ENCODE measurements at places on chromosomes 2 and 18. TPM values are rescaled to one million over a fixed set of nuclear protein-coding genes. Genes with fewer than 3 reads are reported as not detected.

DNA sequence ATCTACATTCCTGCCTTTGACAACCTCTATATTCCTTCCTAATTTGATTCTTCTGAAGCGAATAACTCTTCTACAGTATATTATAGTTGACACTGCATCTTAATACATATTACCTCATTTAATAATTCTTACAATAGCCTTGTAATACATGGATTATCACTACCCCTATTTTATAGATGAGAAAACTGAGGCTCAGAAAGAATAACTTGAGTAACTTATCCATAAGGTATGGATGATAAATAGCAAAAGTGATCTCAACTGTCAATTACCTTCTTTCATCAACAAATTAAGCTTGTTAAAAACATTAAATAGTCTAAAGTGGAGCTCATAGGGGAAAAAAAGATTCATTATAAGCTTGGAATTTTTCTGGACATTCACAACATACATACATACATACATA, 4.6 kb downstream of the VPS54 start:
- no peak for DNase-seq

Gene MRO
- polyA plus RNA-seq, result 1.5 TPM

DNA sequence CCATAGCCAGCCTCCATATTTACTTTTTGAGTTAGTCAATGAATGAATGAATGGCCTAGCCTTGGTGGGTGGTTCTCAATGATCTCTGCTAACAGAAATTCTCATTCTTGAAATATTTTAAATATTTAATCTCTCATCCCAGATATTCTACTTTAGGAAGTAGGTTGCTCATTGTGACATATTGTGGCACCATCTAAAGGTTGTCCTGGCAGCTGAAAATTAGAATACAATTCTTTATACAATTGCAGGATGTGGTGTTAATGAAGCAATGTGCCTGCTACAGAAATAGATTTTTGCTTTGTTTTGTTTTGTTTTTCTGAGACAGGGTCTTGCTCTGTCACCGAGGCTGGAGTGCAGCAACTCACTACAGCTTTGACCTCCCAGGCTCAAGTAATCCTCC, 35.8 kb downstream of the SCG2 start:
- no peak for DNase-seq

GRCh38 chr2:9782197-9782719, 61.0 kb upstream of the TAF1B start:
- no peak for DNase-seq

DNA sequence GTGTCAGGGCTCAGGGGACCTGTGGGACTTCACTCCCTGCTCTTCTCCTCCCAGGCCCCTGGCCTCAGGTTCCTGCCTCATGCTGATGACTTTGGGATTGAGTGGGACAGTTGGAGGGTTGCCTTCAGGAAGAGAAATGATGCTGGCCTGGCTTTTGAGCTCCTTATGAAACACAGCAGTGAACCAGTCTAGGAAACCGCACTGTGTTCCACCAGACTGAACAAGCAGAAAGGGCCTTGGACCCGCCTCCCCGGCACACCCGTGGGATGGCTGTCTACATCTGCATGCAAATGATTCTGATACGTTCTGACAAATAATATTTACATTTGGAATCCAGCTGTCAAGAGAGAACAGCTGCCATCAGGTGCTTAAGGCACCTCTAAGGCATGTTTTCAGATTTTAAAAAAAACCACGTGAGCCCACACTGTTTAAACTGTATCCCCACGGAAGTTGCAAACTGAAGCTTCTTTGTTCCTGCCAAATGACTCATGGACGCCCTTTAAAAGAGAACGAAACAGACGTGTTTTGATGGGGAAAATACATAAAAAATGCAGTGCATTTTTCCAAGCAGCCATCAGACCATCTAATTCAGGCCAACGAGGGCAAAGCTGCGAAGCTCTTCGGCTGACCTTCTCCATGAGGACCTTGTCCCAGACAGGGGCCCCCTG, 27.6 kb upstream of the ASAP2 start:
- no peak for DNase-seq

Gene FTCDNL1
- polyA plus RNA-seq, result 2.2 TPM

DNA sequence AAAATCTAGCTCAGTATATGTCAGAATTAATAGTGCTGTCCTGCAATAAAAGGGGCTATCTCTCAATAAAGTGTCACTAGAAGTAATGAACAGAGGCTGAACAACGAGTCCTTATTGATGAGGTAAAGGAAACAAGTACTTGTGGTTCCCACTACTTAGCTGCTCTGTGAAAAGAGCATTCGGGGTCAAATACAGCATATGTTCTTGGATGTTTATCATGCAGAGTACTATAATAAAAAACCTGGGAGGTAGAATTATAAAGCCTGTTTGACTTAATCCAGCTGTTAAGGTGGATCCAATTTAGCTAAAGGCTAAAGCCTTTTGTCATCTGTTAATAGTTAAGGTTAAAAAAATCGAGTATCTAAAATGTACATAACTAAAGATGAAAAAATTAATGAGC, 32.4 kb downstream of the SLC35F5 start:
- no peak for DNase-seq

Gene RAB6C
- polyA plus RNA-seq, result 0.05 TPM

DNA sequence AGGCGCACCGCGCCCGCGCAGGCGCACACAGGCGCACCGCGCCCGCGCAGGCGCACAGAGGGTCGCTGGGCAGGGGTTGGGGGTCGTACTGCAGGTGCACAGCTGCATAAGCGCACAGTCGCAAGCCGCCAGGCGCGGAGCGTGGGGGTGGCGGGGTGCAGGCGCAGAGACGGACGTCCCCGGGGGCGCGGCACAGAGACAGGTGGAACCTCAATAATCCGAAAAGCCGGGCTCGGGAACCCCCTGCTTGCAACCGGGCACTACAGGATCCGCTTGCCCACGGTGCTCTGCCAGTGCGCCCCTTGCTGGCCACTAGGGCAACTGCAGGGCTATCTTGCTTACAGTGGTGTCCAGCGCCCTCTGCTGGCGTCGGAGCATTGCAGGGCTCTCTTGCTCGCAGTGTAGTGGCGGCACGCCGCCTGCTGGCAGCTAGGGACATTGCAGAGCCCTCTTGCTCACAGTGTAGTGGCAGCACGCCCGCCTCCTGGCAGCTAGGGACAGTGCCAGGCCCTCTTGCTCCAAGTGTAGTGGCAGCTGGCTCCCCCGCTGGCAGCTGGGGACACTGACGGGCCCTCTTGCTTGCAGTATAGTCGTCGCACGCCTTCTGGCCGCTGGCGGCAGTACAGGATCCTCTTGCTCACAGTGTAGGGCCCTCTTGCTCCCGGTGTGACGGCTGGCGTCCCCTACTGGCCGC, 34.9 kb downstream of the FAM110C start:
- DNase-seq, result no peak

DNA sequence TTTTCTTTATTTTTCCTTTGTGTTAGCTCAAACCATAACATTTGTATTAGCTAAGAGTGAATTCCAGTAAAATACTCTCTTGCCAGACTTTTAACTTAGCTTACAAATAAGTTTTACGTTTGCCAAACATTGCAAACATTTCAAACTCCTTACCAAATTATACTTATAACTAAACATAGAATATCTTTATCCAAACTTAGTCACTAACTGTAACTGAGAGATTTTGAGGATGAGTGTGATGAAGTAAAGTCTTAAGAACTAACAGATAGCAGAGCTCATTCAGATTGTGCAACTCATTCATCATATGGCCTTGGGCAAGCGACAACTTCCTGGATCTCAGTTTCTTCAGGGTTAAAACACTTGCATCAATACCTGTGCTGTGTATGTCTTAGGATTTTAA, 533.7 kb downstream of the TDRD15 start:
- no peak for DNase-seq

DNA sequence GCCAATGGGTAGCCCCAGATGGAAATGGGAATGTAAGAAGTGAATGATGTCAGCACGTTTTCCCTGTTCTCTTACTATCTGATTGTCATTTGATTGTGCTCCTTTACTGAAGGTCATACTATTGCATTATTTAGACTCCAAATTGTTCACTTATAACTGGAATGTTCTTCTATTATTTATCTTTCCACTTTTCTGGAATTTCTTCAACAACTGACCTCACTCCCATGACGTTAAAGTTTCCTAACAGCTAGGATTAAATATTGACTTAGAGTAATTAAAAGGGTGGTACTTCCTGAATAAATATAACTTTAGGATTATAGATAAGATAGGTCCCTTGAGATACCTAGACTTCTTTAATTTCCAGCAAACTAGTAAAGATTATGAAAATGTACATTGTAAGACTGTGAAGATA, 10.9 kb upstream of the GULP1 start:
- DNase-seq, result no peak

DNA sequence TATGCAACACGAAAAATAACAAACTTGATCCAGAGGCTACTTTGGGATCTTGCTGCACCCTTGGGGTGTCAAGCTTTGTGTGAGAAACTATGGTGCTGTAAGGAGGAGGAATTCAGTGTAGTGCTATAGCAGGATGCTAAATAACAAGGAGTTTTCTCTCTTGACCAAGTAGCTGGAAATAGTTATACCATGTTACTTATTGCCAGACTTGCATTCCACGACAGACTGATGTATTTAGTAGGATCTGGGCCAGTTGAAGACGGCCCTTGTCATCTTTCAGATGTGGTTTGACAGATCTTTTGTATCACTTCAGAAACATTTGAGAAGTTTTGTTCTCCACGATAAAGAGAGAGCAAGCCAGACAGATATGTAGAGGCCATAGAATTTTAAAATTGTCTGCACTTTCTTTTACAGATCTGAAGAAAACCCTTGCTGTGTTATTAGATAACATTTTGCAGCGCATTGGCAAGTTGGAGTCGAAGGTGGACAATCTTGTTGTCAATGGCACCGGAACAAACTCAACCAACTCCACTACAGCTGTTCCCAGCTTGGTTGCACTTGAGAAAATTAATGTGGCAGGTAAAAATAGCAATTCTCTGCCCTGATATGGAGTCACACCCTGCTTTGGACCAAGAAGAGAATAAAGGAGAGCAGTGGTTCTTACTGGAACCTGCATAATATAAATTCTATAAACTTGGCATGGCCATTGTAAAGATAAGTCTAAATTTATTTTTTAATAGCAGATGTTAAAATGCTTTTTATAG, 16.3 kb downstream of the MGAT5 start:
- no peak for DNase-seq

DNA sequence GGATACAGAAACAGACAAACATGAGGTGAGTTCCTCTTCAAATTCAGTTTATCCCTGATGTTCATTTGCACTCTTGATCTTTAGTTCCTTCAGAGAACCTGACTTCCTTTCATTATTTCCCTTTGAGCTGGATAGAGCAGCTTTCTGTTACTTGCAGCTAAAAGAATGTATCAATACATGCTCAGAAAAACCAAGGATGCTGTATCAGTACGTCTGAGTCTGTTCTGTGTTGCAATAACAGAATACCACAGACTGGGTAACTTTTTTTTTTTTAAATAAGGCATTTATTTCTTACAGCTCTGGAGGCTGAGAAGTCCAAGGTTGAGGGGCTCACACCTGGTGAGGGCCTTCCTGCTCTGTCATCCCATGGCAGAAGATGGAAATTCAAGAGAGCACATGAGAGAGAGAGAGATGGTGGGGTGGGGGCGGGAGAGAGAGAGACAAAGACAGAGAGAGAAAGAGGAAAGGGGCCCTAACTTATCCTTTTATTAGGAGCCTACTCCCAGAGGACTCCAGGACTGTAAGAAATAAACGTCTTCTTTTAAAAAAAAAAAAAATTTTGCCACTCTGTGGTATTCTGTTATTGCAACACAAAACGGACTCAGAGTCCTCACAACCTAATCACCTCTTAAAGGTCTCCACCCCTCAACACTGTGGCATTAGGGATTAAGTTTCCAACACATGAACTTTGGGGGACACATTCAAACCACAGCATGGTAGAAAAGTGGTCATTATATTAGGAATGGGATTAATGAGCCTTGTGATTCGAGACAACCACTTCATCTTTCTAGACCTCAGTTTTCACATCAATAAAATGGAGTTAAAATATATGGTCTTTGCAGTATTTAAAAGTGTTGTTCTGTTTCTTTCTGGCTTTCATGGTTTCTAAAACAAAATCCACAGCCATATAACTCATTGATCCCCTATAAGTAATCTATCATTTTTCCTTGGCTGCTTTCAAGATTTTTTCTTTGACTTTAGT, 18.4 kb upstream of the SELENOI start:
- no peak for DNase-seq

DNA sequence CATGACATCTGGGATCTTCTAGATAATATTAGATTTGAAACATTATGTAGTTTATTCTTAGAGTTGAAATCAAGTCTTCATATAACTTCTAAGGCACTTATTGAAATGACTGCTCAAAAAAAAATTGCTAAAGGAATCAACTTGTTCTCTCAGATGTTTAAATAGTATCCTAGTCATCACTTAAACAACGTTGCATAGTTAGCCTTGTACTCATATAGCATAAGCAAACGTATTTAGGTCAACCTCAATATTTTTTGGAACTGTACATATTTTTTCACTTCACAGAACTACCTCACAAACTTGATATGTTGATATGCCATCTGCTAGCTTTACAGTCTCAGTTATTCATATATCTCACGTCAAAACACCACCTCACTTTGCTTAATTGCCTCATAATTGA, 47.1 kb upstream of the CREB1 start:
- DNase-seq, result no peak

GRCh38 chr2:169849710-169850109, 22.5 kb downstream of the UBR3 start:
- DNase-seq, result no peak

- DNase-seq, result no peak
Measured at GRCh38 chr2:59786684-59787083, 766.8 kb downstream of the BCL11A start.

DNA sequence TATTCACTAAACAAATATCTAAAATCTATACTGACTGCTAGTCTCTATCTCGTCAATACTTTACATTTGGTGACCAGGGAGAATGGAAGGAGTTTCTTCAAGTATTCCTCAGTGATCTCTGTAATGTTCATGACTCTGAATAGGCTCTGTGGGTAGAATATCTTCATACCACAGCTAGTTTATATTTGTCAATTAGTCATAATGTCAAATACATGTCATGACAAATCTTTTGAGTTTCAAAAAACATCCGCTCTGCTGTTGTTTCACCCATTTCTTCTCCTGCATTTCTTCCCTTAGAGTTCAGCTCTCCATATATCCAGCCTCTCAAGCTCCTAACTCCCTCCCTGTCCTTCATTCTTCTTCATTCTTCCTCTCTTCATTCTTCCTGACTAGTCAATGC, 206.5 kb upstream of the FANCL start:
- no peak for DNase-seq

DNA sequence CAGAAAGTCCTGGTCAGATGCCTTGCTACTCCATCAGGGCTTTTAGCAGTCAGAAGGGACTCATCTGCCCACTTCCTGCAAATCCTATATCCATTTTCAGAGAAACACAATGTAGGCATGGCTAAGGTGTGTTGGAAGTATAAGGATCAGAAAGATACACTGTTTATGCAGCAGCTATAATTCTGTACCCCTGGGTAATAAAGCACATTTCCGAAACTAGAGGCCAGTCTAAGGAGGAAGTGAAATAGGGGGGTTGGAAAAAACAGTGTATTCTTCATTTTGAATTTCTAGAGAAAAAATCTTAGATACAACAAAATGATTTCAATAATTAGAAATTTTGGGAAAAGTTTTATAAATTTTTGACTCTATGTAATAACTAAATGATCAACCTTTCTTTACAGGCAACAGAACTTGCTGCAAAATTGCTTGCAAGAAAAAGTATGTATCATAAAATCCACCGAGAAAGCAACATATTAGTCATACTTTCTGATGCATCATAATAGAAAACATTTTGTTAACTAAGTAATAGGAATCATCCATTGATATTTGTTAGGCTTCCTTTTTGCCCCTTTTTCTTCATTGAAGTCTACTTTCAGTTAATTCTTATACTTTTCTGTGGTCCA, 47.4 kb downstream of the FSIP2 start:
- DNase-seq, result no peak

Gene MYCN
- polyA plus RNA-seq, result 1.8 TPM

- no peak for DNase-seq
Measured at GRCh38 chr18:21049306-21049705, 62.3 kb downstream of the ROCK1 start.

Gene CNDP1
- 0.64 TPM for polyA plus RNA-seq

All from thymus (tissue), 14 donors.